ENCODE measurements at places on chromosomes 11 and 22.
A peak's percentile ranks its signal among the peaks of the same experiment; 100 is the strongest.

- no peaks in the 10 kb centered on the region for H3K36me3 ChIP-seq
- no peak for DNase-seq
- H3K27me3 ChIP-seq: peaks cover 48% of the 10 kb centered on the region
- no peak overlapping the region for H3K4me3 ChIP-seq
These were observed 4.0 kb downstream of the FXYD6 start for GRCh38 chr11:117872420-117872961.

DNA sequence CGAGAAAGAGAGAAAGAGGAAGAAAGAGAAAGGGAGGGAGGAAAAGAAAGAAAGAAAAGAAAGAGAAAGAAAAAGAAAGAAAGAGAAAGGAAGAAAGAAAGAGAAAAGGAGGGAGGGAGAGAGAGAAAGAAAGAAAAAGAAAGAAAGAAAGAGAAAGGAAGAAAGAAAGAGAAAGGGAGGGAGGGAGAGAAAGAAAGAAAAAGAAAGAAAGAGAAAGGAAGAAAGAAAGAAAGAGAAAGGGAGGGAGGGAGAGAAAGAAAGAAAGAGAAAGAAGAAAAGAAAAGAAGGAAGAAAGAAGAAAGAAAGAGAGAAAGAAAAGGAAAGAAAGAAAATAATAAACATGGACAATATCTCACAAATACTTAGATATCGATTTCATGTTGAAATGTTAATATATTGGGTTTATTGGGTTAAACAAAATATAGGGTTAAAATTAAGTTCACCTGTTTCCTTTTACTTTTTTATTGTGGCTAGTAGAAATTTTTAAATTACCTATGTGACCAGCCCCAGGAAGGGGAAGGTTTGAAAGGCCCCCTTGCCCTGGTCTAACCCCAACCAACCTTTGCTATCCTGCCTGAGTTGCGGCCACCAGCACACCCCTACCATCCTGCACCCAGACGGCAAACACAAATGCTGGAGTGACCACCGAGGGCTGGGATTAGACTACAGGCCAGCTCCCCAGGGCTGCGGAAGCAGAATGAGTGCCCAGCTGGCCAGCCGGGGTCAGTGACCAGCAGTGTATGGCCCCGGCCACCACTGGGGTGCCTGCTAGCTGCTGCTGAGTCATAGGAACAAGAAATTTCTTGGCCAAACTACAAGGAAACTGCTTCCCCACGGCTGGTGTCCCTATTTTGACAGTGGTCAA lies 81.0 kb upstream of the FGF3 start:
- DNase-seq: no peak
- no peaks in the 10 kb centered on the region for H3K4me1 ChIP-seq
- H3K36me3 ChIP-seq: no peaks in the 10 kb centered on the region
- H3K27ac ChIP-seq: no peak overlapping the region

DNA sequence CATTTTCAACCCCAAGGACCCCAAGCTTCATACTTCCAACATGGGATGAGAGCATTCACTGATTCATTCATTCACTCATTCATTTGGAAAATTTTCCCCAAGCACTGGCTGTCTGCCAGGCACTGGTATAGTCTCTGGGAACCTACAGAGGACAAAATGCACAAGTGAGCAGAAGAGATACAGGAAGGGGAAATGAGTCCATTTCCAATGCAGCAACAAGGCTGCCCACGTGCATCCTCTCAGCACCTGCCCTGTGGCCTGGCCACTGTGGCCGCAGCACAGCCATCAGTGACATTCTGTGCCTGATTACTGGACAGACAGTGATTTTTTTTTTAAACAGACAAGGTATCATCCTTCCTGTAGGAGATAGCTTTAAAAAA lies 96.0 kb upstream of the PITPNB start:
- H3K36me3 ChIP-seq: no peaks in the 10 kb centered on the region
- no peak overlapping the region for H3K4me3 ChIP-seq
- no peak overlapping the region for H3K27ac ChIP-seq

GRCh38 chr11:78833237-78833636 lies 258.6 kb upstream of the NARS2 start:
- H3K4me3 ChIP-seq: no peak overlapping the region
- no peaks in the 10 kb centered on the region for H3K36me3 ChIP-seq
- 0 out of 2 replicates have a peak, but pooled peaks cover 4% of the 10 kb centered on the region for H3K27me3 ChIP-seq
- no peak overlapping the region for H3K27ac ChIP-seq
- no peaks in the 10 kb centered on the region for H3K4me1 ChIP-seq
- DNase-seq: no peak

DNA sequence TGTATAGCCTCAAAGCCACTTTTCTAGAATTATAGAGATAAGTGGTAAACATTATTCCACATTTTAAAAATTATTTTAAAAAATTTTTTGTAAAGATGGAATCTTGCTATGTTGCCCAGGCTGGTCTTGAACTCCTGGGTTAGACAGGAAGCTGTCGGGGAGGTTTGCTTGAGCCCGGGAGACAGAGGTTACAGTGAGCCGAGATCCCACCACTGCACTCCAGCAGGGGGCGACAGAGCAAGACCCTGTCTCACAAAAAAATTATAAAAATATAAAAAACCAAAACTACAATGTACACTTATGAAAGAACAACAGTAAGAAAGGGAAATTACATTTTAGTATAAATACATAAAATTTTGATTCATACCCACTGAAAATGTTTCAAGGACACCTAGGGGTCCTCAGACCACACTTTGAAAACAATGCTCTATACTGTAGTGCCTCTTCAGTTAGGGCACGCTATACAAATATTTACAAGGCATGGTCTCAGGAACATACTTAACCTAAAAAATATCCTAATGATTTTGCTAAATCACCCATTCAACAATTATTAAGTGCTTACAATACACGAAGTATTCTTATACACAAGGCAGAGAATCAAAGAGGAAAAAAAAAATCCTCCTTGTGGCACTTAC lies 111.2 kb downstream of the MRTFA start:
- peak overlapping the region; percentile 6 for H3K27ac ChIP-seq
- H3K4me3 ChIP-seq: no peak overlapping the region

- no peaks in the 10 kb centered on the region for H3K36me3 ChIP-seq
- no peak overlapping the region for H3K27ac ChIP-seq
- no peak overlapping the region for H3K4me3 ChIP-seq
- DNase-seq: peak; percentile 45
- peaks cover 14% of the 10 kb centered on the region for H3K4me1 ChIP-seq
- H3K27me3 ChIP-seq: no peaks in the 10 kb centered on the region
These were observed 105.0 kb downstream of the FAT3 start for GRCh38 chr11:92329646-92330045.

DNA sequence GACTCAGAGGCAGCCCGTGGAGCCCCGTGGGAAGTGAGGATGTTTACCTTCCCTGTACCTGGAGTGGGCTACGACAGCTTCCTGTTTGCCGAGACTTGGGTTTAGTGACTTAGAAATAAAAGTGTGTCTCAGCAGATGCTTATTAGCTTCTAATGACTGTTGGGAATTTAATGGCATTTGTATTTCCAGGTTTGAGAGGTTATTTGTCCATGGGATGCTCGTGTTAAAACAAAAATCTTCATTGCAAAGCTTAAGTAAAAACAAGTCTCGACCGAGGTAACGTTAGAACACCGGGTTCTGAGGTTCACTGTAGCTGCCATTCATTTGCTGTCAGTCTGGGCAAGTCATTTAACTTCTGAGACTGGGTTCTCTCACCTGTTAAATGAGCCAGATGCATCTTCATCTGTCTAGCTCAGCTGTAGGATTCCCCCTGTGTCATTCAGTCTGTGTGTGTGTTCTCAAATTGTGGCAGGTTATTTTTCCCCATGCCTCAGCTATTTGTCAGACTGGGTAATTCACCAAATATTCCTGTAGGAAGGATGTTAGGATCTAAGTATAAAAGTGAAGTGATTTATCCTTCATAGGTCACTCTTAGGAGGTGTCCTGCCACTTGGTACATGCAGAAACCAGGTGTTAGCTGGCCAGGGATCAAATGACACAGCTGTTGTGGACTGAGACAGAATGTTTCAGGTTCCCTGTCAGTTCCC lies 791 bp downstream of the EI24 start:
- peak; percentile 49 for DNase-seq
- H3K36me3 ChIP-seq: peaks cover 22% of the 10 kb centered on the region
- peak overlapping the region; percentile 41 for H3K27ac ChIP-seq
- peaks cover 18% of the 10 kb centered on the region for H3K4me1 ChIP-seq
- peak overlapping the region; percentile 92 for H3K4me3 ChIP-seq

DNA sequence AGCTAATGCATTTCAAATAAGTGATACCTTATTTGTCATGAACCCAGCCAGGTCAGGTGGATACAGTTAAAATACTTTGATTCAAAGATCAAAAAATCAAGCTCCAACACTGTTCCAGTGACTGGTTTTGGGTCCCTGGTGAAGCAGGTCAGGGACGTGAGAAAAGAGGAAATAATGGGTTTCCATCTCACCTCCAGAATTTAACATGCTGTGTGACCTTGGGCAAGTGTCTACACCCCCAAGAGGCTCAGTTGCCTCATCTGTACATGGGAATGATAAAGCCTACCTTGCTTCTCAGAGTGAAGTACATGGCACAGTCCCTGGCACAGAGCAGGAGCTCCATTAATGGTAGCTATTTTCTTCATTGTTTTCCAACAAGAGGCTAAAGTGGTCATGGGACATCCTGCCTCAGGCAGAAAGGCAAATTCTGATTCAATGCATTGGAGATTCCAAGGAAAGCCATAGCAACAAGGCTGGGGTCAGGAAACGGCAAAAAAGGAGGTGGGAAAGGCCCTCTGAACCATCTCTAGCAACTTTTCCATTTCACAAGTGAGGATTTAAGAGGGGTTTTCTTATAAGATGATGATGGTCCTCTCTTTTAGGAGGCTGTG lies 108.5 kb downstream of the CSNK2A3 start:
- no peaks in the 10 kb centered on the region for H3K4me1 ChIP-seq
- H3K4me3 ChIP-seq: no peak overlapping the region
- no peaks in the 10 kb centered on the region for H3K36me3 ChIP-seq
- no peak for DNase-seq

DNA sequence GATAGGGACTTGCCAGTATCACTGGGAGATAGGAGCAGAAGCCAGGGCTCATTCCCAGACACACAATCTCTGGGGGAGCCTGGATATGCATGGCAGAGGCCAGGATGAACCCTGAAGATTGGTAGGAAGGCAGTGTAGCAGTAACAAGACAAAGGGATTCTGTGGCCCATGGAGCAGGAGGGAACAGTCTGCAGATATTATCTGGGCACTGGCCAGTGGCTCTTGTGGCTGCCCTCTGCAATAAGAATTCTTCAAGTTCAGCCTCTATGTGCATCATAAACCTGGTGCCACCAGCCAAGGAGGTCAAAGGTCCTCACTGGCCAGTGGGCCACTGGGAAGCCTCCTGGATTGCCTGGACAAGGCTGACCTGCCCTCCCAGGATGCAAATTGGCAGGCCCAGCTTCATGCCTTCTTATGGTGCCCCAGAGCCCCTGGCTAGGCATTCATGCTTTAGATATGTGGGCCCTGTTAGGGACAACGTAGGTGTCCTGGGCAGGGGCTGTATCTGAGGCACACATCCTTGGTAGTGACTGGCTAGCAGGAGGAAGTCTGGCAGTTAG lies 29.2 kb downstream of the KCNQ1OT1 start:
- no peaks in the 10 kb centered on the region for H3K36me3 ChIP-seq
- no peaks in the 10 kb centered on the region for H3K27me3 ChIP-seq
- H3K4me3 ChIP-seq: no peak overlapping the region
- no peaks in the 10 kb centered on the region for H3K4me1 ChIP-seq
- no peak for DNase-seq

DNA sequence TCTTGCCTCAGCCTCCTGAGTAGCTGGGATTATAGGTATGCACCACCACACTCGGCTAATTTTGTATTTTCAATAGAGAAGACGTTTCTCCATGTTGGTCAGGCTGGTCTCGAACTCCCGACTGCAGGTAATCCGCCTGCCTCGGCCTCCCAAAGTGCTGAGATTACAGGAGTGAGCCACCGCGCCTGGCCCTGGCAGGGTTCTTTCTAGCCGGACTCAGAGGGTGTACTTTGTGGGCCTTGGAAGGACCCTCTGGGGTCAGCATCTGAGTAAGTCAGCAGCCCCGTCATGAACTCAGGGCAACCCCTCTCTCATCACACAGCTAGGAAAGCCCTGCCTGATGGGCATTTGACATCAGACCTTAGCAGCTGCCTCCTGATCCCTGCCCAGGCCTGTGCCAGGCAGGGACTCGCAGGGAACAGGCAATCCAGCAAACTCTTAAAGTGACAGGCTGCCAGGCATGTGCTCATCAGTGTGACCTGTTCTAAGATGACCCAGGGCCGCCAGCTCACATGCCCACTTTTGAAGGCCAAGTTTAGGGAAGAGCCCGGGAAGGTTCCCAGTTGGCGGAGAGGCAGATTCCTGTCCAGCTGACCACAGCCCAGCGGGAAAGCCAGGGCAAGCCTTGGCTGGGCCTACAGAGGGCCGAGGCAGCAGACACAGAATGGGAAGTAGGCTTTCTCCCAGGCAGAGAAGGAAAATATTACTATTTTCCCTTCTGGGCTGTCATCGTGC lies 92.9 kb downstream of the MORC2 start:
- no peaks in the 10 kb centered on the region for H3K36me3 ChIP-seq
- no peak overlapping the region for H3K27ac ChIP-seq
- no peak overlapping the region for H3K4me3 ChIP-seq
- H3K27me3 ChIP-seq: no peaks in the 10 kb centered on the region

DNA sequence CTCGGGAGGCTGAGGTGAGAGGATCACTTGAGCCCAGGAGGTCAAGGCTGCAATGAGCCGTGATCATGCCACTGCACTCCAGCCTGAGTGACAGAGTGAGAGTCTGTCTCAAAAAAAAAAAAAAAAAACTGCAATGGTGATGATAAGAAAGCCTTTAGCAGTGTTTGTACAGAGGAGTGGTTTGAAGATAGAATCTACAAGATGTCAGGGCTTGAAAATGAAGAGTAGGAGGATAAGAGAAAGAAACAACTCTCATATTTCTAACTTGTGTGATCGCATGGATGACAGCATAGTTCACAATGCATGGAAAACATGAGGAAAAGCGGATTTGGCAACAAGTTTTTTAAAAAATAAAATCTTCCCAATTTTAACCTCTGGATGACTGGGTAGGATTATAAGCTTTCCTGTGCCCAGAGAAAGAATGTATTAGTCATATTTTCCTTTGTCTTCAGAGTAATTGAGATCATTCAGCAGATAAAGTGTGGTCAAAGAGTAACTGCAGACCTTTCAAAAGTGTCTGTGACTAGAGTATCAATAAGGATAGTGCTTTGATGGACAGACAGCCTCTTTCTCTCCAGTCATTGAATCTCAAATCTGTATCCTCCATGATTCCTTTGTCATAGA lies 328.1 kb downstream of the CASP12 start:
- H3K27ac ChIP-seq: no peak overlapping the region
- no peaks in the 10 kb centered on the region for H3K27me3 ChIP-seq
- no peak for DNase-seq
- H3K36me3 ChIP-seq: no peaks in the 10 kb centered on the region
- no peak overlapping the region for H3K4me3 ChIP-seq
- H3K4me1 ChIP-seq: no peaks in the 10 kb centered on the region

GRCh38 chr11:111539426-111540113 lies 950 bp upstream of the LAYN start:
- peak overlapping the region; percentile 90 for H3K4me3 ChIP-seq
- DNase-seq: no peak
- no peaks in the 10 kb centered on the region for H3K27me3 ChIP-seq
- H3K36me3 ChIP-seq: peaks cover 6% of the 10 kb centered on the region
- no peak overlapping the region for H3K27ac ChIP-seq

Measured in GM23248 (cell line).